Stimulated activated CD4-positive, alpha-beta T cell treated with anti-CD3 and anti-CD28 coated beads, Interleukin-4, amount 100 ng/mL, for 4 hours (primary cell): ENCODE measurements at places on chromosomes 1 and 21.

DNA sequence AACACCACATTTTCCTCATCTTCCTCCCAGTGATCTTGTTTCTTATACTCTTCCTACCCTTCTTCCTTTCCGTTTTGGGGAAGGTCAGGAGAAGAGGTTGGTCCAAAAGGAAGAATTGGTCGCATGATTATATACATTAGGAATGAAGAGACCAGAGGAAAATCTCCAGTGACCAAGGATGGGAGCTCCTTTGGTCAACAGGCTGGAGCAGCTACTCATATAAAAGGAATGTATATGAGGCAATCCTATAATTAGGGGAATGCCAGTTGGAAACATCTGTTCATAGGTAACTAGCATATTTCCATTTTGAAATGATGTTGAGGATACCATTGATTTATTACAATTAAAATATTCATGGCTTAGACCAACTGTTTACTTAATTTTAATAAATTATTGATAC, 114.5 kb downstream of the LRRC40 start:
- no peak for DNase-seq

DNA sequence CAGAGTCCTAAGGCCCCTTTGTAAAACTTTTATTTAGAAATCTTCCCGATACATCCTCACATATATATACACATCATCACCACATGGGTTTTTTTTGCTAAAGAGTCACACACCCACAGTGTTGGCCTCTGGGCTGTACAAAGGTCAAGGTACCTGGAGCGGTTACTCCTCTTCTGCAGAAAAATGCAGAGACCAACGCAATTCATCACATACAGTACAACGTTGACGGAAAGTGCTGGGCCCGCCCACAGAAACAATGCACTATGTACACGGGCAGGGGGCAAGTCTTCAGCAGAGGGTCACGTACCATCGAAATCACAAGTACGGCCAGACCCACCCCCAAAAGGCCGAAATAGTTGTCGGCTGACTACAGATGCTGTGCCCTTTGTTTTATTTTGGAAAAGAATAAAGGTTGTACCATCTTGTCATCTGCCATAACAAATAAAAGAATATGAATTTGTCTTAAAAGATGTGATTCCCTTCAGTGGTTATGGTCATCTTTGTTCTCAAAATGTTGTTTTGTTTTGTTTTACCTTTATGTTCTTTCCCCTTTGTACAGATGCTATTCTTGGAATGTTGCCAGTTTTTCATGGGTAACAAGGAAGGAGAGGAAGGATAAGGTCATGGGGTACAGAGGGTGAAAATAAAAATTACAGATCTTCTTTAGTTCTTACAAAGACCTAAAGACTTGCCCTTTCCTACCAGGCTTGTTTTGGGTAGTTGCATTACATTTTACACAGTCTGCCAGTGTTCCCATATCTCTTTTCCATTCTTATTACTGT, 15.6 kb downstream of the TAL1 start:
- DNase-seq, result no peak

DNA sequence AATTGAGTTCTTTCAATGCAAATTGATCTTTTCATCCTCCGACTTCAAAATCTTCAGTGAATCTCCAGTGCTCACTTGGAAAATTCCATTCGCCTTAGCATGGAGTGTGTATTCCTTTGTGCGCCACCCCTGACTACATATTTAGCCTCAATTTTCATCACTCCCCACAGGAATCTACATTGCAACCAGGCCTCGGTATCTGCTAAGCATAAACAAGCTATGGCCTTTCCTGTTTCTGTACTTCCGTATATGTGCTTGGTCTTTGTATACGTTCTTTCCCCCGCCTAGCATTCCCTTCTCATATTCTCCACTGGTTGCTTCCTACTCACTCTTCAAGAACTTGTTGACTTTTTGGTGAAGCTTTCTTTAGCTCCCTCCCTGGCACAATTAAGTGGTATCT, 470.8 kb downstream of the LMO4 start:
- no peak for DNase-seq

GRCh38 chr1:60108196-60108595, 34.6 kb upstream of the C1orf87 start:
- no peak for DNase-seq

GRCh38 chr1:105027838-105028471, 1278.3 kb downstream of the AMY1C start:
- DNase-seq, result no peak
